ENCODE measurements at places on chromosomes 6 and 20.

DNA sequence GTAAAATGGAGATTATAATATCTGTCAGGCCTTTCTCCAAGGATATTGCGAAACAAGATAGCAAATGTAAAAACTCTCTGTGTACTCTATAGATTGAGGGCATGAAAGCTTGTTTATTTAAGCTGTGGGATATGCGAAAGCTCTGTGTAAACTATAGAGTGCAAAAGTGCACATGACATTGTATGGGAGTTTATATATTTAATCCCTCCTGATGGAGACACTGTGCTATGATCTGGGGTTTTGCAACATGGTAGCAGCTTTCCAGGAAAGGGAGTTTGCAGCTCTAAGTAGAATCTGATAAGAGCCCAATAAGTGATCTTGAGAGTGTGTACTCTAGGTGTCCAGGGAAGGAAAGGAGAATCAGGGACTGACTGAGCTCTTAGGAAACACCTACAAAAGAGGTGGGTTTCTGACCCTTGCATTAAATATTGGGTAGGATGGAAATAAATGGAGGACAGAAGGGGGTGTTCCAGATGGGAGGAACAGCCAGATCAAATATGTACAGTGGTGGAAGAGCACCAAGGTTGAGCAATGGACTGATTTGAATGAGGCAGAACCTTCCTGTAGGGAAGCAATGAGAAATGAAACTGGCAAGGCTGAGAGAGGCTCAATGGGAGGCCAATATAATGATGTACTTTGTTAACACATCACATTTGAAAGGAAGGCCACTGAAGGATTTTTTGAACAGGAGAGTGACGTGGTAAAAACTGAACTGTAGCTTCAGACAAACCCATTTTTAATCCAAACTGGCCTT is 450.1 kb downstream of the GJA1 start:
- no peak for DNase-seq

DNA sequence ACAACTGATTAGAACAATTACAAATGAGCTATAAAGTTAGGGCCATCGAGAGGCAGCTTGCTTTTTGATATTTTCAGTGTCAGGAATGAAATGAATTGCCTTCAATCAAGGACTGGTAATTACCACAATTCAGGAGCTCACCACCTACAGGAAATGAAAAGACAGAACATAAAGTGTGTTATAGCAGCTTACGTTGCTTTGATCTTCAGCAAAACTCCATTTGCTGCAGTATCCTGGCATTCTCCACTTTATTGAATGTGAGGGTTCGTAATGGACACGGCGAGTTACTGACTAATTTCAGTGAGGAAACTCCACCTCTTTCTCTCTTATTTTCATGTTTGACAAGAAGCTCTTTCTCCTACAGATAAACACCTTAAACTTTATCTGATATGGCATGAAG is 440.0 kb upstream of the HSF2 start:
- DNase-seq, result no peak

DNA sequence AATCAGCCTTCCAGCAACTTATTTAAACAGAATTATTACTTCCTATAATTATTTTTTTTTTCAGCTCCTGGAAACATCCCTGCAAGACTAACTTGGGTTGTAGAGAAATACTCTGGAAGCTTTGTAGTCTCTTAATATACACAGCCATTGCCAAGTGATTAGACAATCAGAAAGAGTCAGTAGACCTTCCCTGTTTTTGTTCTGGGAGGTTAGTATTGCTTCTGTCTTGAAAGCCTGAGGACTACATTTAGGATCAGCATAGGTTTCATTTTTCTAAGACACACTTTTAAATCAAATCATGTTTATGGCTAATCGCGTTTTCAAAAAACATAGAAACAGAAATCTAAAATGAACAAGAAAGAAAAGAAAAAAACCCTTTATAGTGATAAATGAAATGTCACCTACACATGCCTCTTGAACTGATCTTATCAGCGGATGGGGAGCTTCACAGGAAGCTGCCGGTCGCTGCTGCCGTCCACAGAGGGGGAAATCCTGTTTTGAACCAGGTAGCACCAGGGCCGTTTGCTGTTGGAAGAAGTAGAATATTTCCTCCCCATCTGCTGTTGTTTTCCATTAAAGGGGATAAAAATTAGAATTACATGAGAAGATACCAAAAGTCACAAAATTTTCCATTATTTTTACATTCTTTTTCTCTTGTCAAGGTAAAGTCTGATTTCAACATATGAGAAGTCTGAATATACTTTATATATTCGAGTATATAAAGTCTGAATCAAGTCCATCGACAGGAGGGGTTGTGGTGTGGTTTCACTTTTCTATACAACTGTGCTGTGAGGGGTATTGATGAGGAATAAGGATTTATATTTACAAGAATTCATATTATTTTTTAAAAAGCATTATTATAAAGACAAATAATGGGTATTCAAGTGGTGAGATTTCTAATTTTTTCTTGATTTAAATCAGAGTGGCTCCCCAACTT is 94.6 kb downstream of the ARMC2 start:
- peak; percentile 38 for DNase-seq

GRCh38 chr6:69953491-69953890 is 87.1 kb downstream of the COL19A1 start:
- no peak for DNase-seq

GRCh38 chr6:24664046-24664987 is 2.4 kb downstream of the TDP2 start:
- no peak for DNase-seq

- no peak for DNase-seq
Observed at GRCh38 chr6:150747155-150747554, 118.3 kb upstream of the MTHFD1L start.

- DNase-seq, result no peak
Observed at GRCh38 chr20:11158146-11158545, 484.3 kb upstream of the JAG1 start.

- no peak for DNase-seq
Observed at GRCh38 chr6:161636882-161637430, 363.1 kb upstream of the AGPAT4 start.

- DNase-seq, result no peak
Observed at GRCh38 chr6:75855052-75855451, 106.0 kb downstream of the MYO6 start.

DNA sequence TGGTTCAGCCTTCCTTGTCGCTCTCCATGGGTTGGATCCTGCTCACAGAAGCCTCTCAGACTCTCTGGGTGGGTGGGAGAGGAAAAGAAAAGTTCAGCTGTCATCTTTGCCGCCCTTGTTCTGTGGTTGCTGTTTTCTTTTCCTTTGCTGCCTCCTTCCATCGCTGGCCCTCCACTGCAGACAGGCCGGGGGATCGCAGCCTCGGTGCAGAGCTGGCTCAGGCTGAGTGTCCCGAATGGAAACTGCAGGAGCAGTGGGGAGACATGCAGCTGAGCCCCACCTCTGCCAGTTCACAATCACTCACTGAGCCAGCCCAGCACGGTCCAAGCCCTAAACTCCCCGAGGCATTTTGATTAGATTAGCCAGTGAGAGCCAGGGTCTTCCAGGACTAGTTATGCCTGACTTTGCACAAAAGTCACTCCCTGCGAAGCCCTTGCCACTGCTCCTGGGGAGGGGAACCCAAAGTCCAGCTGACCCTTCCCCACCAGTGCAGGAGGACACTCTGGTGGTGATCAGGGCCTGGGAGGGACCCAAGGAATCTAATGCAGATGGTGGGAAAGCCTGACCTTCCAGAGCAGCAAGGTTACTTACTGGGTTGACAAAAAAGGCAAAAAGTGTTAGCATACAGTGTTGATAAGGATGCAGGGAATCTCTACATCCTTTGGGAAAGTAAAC is 14.0 kb downstream of the NRN1 start:
- no peak for DNase-seq

DNA sequence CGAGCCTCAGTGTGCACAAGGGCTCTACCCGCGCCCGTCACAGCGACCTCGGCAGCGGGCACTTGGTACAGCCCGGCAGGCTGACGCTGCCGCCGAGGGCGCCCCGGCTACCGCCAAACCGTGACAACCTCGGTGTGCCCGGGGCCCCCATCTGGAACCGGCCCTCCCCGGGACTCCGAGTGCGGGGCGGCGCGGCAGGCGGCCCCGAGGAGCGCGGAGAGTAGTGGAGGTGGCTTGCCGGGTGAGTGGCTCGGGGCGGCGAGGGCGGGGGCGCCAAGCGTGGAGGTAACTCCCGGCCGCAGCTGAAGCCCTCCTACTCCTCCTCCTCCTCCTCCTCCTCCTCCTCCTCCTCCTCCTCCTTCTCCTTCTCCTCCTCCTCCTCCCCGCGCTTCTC is at the start of gene ISM1:
ISM1 (plus strand) TSS at position 371 of the 394 bp plus-strand sequence. CDS start 503 bp downstream, outside the sequence.
- no peak for DNase-seq

- no peak for DNase-seq
Observed at GRCh38 chr6:28142446-28142845, 763 bp downstream of the ZKSCAN8 start.

DNA sequence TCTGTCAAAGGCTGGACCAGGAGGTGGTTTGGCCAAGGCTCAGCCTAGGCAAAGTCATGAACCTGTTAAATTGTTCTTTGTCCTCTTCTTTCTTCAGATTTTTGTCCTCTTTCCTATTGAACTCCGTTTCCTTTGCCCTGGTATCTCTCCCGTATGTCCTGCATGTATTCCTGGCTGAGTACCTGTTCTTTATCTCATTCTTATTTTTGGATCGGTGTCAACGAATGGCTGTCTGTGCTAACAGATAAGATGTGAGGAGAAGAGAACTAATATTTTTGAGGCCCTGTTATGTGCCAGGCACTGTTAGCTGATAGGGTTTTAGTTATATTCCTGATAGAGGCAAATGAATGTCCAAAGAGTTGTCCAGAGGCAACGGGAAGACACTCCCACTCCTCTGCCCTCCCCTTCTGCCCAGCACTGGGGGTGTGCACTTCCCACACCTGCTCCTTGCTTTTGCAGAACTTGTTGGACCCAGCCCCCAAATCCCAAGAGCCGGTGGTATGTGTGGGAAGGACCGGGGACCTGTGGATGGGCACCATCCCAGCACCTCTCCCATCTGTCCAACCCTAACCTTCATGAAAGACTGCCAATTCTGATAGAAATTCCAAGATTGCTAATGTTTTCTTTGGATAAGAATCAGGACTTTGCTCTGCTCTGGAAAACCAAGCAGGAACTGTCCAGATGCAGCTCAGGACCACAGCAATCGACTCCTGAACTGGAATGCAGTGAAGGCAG is 20.6 kb downstream of the MMP24OS start:
- DNase-seq, result no peak

GRCh38 chr20:30811885-30812671 is 445.4 kb upstream of the DEFB115 start:
- DNase-seq, result no peak

DNA sequence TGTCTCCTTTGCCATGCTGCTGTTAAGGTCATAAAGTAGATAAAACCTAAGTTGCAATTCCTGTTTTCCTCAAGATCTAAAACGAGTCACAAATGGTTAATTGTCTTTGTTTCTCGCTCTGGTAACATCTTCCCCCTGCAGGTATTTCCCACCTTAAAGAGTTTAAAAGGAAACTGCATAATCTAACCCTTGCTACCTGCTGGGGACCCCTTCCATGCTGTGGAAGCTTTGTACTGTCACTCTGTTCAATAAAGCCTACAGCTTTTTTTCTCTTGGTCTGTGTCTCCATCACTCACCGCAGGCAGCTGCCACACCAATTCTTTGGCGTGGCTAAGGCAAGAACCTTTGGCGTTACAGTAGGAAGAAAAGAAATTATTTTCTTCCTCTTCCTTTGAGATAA is 117.7 kb upstream of the GJE1 start:
- no peak for DNase-seq

GRCh38 chr6:109039795-109040194 is 54.9 kb downstream of the SESN1 start:
- no peak for DNase-seq

DNA sequence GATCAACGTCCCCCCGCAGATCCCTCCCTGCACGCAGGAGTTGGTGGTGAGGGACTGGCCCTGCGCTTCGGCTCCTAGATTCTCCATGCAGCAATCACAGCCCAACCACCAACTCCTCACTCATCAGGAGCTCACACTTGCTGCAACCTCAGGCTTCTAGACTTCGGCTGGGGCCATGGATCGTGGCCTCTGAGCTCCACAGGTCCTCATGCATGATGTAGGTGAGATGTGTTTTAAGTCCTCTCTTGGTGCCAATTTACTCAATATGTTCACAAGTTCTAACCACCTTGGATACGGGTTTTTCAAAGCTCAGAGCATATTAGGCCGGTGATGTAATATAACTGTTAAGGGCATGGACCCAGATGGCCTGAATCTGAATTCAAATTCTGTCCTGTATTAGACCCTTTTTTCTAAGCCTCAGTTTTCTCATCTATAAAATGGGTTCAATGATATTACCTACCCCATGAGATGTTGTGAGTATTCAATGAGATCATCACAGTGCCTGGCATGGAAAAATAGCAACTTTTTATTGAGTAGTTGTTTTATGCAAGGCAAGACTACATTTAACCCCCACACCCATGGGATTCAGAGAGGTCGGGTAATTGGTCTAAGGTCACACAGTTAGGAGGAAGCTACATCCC is 31.0 kb downstream of the SUN5 start:
- no peak for DNase-seq

GRCh38 chr6:43873806-43874714 is 104.0 kb downstream of the VEGFA start:
- DNase-seq, result no peak

DNA sequence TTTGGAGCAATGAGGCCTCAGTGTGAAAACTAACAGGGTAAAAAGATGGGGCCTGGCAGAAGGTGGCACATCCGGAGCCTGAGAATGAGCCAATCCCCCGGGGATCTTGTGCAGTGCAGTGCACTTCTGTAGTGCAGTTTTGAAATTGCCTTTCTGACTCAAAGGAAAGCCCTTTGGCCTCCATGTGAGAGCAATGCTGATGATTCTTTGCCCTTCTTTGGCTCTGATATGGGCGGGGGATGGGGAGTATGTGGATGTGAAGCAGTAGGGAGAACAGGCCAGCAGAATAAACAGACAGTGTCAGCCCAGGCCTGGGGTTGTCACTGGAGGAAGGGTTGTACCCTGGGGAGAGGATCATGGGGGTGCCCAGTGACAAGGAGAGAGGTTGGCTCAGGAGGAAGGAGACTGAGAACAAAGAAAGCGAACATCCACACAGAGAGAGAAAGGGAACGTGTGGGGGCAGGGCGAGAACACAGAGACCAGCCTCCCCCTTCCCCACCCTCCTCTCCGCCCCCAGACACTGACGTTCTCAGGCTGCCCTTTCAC is 351.2 kb downstream of the CDC5L start:
- DNase-seq, result no peak

- DNase-seq, result no peak
Observed at GRCh38 chr20:5841522-5841921, 91.3 kb downstream of the SHLD1 start.

DNA sequence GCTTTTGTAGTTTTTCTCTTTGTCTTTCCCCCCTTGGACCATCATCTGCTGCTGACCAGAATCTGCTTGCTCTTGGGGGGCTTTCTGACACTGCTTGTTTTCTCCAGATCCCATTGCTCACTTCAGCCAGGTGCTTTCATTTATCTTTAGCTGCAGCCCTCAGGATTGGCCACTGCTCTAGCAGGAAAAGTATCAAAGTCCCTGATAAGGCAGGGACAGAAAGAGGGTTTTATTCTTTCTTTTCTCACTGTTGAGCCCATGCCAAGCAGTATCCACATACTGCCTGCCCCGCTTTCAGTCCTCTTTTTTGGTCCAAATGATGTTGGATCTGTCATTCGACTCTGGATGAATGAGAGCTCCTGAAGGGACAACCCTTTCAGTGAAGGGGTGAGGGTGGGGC is 141.4 kb downstream of the DNAH8 start:
- no peak for DNase-seq

GRCh38 chr6:7203939-7204338 is 96.2 kb downstream of the RREB1 start:
- no peak for DNase-seq
